ENCODE measurements at places on chromosomes 2 and 18.

GRCh38 chr18:75496151-75496550 is 68.6 kb upstream of the SMIM21 start:
- no peak for DNase-seq

DNA sequence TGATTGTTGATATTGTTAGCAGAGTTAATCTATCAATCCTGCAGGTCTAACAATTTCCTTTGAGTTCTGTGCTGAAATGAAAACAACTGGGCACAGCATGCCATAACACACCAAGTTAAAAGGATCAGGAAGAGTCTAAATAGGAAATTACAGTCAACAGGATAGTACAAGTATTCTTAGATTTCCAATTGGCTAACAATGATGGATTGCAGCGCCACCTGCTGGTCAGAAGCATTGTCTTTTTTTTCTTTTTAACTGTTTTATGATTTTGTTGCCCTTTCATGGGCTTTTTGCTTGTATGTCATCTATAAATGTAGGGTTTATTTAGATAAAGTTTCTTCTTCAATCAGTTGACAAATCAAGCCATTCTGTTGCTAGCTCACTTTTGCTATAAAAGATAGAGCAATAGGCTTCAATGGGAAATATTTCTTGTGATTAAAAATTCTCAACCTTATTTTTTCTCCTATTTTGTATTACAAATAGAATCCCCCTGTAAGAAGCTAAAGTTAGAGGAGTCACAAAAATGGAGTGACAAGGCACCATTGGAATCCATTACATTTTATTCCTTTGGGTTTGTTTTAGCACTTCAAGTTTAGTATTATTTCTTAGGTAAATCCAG is 40.8 kb upstream of the RPRM start:
- no peak for DNase-seq

GRCh38 chr2:75310876-75311275 is 111.6 kb upstream of the TACR1 start:
- DNase-seq = no peak

- no peak for DNase-seq
These were observed 72.3 kb downstream of the AAK1 start for GRCh38 chr2:69571189-69571588.

- no peak for DNase-seq
These were observed 809.0 kb upstream of the FAM98A start for GRCh38 chr2:34408100-34408499.

All from H9 (cell line).